ENCODE measurements at places on chromosomes 16 and 17.

- no peak for DNase-seq
These were observed 18.7 kb upstream of the GRIN2A start for GRCh38 chr16:10200637-10201586.

GRCh38 chr17:59107306-59107670 is 608 bp upstream of the TRIM37 start:
- no peak for DNase-seq

DNA sequence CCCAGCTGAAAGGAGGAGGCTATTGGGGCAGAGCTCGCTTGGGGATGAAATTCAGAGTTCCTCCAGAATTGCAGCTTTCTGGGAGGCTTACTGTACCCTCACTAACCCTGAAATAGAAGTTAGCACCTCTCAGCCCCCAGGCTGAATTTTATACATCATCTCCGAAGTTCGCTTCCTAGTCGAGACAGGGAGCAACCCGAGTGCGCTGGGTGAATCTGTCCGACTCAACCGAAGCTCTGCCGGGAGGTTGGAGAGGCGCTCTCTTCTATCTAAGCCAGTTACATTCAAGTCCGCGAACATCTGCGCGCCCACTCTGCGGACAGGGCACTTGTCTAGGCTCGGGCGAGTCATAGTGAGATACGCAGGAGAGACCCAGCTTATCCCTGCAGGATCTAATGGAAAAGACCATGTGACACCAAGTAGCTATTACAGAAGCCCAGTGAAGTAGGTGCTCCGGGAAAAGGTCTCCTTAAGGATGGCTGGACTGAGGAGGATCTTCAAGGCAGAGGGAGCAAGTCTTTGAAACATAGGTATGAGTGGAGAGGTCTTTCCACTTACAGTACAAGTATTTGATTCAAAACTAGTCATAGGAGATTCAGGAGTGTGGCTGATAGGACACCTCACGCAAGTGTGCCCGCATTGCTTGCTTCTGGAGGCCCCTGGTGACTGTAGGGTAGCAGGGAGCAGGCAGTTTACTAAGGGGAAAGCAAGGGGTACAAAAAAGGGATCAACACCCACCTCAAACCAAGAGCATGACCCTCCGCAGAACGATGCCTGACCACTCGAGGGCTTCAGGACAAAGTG is 646 bp upstream of the HES7 start:
- no peak for DNase-seq

- peak; percentile 86 for DNase-seq
These were observed 6.9 kb downstream of the DOK4 start for GRCh38 chr16:57479205-57479975.

DNA sequence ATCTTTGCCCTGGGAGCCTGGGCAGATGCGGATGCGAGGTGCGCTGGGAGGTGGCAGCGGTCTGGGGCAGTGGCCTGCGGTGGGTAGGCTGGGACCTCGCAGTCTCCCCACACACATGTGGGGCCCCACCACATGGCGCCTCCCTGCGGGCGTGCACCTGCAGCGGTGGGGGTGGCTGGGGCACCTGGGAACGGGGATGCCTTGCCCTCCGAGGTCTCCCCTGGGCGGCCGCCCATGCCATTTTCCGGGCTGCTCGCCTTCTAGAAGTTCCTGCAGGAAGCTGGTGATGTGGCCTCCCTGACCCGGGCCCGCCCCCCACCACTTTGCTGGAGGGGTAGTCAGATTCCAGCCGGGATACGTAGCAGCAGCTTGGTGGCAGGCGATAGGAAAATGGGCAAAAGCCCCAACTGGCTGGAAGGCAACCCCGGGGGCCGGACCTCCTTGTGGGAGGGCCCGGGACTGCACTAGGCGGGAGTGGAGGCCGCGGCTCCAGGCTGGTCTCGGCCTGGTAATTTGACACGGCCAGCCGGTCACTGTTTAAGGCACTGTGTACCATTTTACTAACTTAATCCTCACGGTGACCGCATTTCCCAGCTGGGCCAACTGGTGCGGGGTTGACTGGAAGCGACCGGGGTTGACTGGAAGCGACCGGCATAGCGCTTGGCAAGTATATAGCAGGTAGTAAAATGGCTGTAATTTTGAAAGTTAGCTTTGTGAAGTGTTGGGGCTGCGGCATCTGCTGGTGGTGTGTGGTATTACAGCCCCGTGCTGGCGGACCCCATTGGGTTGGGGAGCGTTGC is 38.5 kb downstream of the IGF2BP1 start:
- peak; percentile 92 for DNase-seq

- no peak for DNase-seq
These were observed 165.7 kb downstream of the SHISA6 start for GRCh38 chr17:11406716-11407115.

DNA sequence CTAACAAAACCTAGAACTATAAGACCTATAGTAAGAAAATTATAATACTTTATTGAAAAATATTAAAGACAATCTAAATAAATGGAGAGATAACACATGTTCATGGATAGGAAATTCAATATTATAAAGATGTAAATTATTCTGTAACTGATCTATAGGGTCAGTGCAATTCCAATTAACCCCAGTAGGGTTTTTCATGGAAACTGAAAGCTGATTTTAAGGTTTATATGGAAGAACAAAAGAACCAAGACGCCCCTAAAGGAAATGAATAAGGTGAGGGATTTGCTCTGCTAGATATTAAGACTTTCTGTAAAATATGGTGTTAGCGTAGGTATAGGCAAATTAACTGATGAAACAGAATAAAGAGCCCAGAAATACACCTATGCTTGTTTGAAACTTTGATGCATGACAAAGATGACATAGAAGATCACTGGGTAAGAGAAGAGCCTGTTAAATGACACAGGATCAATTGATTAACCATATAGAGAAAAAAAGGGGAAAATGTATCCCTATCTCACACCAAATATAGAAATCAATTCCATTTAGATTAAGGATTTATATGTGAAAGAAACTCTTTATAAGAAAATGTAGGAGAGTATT is 3.0 kb downstream of the ICAM2 start:
- peak; percentile 27 for DNase-seq

DNA sequence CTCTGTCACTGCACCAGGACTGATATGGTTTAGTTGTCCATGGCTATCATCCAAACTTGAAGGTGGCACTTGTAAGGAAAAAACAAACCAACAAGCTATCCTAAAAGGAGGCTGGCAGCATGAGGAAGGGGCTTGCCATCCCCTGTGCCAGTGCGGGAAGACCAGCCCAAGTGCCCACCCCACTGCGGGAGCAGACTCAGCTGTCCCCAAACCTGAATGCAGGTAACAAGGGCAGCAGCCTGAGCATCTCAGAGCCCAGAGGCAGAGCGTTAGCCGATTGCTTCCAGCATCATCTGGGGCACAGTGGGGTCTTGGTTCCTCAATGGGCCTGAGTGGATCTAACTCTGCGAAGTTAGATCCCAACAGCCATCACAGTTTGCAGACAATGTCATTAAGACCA is 29.2 kb upstream of the C16orf78 start:
- no peak for DNase-seq

DNA sequence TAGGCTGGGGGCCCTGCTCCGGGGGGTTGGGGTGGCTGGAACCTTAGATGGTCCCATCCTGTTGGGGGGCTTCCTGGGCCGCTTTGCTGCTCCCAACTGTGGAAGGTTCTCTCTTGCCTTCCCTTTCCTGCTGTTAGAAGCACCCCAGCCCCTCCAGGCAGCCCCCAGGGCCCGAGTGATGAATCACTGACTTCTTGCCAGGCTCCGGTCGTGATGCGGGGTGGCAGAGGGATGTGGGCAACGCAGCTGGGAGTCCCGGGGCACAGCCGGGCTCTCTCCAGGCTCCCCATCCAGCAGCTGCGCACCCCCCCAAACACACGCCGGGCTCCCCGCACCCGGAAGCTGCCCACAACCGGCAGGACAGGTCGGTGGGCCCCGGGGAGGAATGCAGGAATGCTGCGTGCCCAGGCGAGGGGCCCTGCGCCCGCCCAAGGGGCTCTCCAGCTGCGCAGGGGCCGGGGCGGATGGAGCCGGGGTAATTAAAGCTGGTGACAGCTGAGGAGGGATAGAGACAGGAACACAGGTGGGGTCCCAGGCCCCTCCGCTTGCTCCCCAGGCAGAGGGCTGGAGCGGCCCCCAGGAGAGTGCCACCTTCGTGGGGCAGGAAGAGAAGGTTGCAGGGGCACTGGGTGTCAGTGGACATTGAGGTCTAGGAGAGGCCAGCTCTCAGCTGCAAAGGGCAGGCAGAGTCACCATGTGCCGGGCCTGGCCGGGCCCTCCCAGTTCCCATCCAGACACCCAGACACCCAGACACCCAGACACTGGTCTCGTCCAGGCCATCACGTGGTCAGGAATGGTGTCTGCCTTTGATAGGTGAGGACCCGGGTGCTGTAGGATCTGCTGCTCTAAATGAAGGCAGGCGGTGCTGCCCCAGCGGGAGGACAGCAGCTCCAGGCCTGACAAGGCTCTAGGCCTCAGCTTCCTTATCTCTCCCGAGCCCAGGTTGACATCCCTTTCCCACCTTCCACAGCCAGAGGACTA is 15.0 kb upstream of the SLC38A10 start:
- no peak for DNase-seq

- DNase-seq, result no peak
These were observed 24.2 kb upstream of the IL17C start for GRCh38 chr16:88613911-88614817.

GRCh38 chr17:9020096-9020823 is 1.1 kb upstream of the NTN1 start:
- no peak for DNase-seq

GRCh38 chr17:66776999-66777688 is 57.8 kb upstream of the CACNG5 start:
- DNase-seq, result no peak

DNA sequence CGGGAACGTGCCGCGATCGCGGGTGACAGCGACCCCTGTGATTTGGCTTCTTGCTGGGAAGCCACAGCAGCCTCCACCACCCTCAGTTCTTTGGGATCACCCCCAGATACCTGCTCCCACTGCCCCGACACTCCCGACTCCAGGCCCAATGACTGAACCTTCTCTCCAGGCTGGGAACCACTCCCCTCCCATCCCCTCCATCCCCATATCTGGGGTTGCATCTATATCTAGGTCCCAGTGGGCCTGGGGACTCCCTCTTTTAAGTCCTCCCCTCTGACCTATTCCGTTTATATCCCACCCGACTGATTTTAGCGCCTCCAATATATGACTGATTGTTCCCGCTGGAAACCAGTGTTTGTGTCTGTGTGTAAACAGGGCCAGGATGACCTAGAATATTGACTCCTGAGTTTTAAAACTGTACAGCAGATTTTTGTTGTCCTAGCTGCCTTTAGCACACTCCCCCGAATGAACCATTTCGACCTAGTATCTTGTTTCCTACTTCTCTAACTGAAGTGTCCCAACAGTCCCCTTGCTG is 667 bp downstream of the PSMD3 start:
- DNase-seq, result no peak

DNA sequence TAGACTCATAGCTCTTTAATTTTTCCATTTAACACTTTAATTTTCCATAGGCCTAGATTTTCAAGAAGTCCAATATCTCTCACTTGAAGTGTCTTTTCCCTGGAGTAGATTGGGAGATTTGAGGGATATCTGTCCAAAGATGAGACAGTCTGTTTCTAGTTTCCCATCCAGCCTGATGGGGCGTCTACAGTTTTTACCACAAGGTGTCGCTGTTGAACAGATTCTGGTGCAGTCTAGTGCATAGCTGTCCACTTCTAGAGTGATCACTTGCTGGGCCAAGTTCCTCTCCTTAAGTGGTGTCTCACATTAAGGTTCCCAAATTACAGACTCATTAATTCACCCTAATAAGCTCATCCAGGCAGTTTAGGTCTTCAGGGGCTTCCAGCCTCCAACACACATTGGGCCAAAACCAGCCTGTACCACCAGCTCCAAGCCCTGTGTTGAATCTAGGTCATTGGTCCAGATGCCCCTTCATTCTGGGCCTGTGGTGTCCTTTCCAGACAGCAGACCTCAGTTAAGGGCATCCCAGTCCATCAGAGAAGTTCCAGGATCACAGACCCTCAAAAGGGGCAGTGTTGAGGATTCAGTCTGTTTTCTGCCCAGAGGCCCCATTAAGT is 9.4 kb downstream of the SNX20 start:
- peak; percentile 64 for DNase-seq

- peak; percentile 44 for DNase-seq
These were observed 3.9 kb downstream of the DLG4 start for GRCh38 chr17:7215652-7216180.

- DNase-seq, result no peak
These were observed 7.3 kb upstream of the KCTD5 start for GRCh38 chr16:2675021-2675420.

- DNase-seq, result peak; percentile 86
These were observed 390 bp downstream of the SEZ6L2 start for GRCh38 chr16:29898804-29899515.

- DNase-seq, result peak; percentile 0
These were observed 79.9 kb upstream of the CBX4 start for GRCh38 chr17:79919164-79919585.

DNA sequence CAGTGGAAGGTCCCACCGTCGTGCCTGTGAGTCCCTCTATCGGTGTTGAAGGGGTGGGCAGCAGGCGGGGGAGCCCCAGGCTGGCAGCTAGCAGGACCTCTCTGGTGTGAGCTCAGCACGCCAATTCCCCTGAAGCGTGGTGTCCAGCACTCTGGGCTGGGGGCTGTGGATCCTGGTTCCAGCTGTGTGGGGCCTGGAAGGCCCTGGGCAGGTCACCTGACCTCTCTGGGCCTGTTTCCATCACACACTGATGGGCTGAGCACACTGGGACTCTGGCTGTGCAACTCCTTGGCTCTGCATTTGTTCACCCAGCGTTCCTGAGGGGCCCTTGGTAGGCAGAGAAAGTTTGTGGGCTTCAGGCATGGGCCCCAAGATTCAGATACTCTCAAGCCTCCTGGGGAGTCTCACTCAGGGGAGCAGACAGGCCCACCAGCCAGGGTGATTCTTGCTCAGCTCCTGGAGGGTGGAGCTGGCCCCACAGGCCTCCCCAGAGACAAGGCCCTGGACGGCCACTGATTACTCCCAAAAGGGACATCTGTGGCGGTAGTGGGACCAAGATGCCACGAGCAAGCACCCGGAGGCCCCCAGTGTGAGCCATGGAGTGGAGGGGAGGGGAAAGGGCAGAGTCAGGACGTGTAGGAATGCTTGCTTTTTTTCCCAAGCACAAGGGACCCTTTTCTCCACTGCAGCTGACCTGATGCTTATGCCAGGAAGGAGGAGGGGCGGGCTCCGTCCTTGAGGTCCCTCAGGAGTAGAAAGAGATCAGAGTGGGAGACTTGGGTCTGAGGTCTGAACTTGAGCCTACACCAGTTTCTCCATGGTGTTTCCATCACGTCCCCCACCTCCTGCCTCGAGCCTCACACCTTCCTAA is 8.5 kb downstream of the SCGB1C2 start:
- no peak for DNase-seq

GRCh38 chr16:57688487-57688986 is 6.1 kb upstream of the DRC7 start:
- no peak for DNase-seq

Measured in GM23338 (cell line).